NCI-H1105 (cell line): ENCODE measurements at places on chromosomes 12 and 14.

DNA sequence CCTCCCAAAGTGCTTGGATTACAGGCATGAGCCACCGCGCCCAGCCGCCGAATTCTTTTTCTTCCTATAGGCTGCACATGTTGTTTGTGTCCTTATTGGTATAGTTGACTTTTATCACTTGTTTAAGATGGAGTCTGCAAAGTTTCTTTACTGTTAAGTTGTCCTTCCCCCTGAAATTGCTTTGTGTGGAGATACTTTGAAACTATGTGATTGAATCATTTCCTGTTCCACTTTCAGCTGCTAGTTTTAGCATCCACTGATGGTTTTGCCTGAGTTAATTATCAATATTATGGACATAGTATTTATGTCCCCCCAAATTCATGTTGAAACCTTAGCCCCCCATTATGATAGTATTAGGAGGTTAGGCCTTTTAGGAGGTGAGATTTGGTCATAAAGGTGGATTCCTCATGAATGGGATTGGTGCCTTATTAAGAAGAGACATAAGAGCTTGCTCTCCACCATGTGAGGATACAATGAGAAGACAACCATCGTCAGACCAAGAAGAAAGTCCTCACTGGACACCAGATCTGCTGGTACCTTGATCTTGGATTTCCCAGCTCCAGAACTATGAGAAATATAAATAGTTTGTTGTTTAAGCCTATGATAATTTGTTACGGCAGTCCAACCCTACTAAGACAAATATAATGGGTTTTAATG lies 34.9 kb downstream of the PPHLN1 start:
- DNase-seq: no peak

DNA sequence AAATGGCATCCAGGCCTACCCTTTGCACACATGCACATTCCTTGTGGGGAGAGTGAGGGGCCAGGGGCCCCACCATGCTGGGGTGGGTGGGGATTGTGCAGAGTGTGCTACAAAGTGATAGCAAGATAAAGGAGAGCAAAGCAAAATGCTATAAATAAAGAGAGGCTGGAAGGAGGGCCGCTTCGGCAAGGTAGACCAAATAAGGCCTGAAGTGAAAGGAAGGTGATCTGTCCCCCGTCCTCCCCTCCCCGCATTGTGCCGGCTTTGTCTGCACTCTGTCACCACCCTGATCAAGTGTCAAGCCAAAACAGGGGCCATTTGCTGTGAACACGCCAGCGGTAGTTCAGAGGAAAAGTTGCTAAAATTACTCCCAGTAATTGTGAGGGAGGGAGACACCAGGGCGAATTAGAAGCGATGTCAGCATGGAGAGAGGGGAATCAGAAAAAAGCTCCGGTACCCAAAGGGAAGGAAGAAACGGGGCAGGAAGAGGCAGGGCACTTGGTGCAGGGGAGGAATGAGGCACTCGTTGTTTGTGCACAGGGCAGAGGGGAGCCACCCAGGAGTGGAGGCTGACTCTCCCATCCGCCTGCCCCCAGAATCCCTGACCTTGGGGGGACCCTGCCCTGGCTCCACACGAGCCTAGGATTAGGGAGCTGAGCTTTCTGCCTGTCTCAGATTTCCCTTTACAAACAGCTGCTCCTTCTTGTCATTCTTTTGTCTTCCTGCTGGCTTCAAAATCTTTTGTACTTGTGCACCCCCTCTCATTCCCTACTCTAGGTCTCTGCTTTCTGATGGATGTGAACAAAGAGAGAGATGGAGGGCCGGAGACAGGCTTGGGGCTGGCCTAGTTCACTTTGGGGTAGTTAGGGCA lies 2.9 kb upstream of the MYH7 start:
- no peak for DNase-seq

DNA sequence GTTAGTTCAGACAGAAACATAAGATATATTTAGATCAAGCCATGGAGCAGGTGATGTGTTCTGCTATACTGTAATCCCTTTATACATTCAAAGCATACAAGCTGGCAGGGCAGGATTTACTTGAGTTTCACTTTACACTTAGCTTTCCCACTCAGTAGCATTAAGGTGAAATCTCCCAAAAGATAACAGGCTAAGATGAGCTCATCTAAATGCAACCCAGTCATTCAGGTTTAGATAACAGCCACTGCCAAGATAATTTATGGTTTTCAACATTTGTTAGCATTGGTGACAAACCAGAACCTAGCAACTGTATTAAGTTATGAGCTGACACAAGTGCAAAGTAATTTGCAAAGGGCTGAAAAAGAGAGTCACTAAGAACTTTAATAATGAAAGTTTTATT lies 925.1 kb upstream of the ATXN7L3B start:
- no peak for DNase-seq

DNA sequence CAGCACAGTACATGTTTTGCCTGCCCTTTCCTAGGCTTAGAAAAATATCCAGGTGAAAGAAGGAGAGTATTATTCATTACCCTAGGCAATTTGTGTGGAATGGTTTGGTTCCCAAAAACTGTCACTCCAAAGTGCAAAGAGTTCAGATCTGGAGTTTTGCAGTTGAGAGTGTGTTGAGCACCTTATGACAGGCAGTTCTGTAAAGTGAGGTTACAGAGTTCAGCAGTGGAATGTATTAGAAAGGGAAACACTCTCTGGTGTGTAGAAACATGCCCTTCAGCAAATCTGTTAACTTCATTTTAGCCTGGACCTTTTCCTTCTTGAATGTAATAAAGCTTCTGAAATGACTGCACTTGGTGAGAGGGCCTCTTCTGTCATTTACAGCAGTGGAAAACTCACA lies 154.0 kb upstream of the SSTR1 start:
- DNase-seq: no peak

GRCh38 chr12:78308701-78309100 lies 478.0 kb downstream of the NAV3 start:
- no peak for DNase-seq

DNA sequence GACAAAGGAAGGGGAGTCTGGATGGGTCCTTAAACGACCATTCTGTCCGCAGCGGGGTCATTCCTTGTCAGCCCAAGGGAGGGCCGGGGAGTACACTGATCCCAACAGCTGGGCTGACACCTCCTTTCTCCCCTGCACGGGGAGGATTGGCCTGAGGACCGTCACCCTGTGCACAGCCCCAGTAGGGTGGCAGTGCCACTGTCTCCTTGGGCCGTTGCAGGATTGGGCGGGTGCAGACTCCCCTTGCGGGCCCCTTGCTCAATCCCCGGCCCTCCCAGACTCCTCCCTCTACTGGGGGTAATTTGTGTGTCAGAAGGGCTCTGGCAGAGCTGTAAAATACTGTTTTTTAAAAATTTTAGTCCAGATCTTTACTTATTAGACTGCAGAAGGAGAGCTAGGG lies 12.6 kb upstream of the AMN start:
- no peak for DNase-seq

DNA sequence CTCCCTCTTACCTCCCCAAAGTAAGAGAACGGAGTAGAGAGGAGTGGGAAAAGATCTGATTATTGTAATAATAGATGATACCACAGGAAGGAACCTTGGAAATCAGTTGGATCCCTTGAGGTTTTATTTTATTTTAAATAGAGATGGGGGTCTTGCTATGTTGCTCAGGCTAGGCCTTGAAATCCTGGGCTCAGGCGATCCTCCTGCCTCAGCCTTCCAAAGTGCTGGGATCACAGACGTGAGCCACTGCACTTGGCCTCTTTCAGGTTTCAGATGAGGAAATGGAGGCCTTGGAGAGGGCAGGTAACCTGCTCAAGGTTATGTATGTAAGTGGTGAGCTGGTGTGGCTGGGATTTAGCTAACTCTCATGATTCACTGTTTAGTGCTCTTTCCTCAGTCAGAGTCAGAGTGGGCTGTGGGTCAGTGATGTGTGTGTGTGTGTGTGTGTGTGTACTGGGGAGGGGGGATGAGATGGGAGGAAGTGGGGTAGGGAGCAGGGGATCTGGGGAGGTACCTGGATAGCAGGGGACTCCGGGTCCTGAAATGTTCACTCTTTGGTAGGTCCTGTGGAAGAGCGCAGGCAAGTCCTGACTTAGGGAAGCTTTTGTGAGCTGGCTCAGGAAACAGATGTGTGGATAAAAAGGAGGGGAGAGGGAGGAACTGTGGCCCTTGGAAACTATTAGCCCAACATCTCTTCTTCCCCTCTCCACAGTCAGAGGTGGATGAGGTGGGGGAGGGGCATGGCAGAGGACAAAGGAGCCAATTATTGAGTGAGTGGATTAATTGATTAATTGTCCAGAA lies 4.7 kb upstream of the CISTR start:
- DNase-seq: no peak
